ENCODE measurements at places on chromosomes 3 and 15.
A peak's percentile ranks its signal among the peaks of the same experiment; 100 is the strongest.

- DNase-seq, result no peak
These were observed 22.8 kb upstream of the SMAD3 start for GRCh38 chr15:67042551-67043142.

DNA sequence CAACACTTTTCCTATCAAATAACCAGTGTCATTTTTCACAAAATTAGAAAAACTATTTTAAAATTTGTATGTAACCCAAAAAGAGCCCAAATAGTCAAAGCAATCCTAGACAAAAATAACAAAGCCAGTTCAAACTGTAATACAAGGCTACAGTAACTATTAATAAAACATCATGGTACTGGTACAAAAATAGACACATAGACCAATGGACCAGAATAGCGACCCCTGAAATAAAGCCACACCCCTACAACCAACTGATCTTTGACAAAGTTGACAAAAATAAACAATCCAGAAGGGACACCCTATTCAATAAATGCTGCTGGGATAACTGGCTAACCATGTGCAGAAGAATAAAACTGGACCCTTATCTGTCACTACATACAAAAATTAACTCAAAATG, 19.9 kb downstream of the TM4SF18 start:
- no peak for DNase-seq

- DNase-seq, result no peak
These were observed 5.9 kb downstream of the MEX3B start for GRCh38 chr15:82039871-82040270.

DNA sequence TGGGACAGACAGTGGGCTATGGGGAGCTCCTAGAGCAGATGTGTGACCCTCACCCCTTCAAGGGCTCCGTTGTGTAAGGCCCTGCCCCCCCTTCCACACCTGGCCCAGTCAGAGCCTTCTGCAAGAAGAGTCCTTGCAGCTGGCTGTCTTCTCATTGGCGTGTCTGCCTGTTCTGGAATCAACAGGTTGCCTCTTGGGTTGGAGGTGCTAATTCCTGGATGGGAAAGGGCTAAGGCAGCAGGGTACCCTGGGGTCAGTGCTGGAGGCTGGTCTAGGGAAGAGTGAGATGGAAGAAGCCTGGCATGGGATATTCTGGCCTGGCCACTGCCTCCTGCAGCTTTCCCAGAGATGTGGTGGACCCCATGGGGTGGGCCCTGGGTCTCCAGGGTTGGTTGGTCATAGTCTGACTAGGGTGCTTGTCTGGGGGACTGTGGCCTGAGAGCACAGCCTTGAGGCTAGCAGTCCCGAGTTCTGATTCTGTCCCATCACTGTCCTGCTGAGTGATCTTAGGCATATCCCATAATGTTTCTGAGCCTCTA, 5.1 kb downstream of the TEX264 start:
- no peak for DNase-seq

DNA sequence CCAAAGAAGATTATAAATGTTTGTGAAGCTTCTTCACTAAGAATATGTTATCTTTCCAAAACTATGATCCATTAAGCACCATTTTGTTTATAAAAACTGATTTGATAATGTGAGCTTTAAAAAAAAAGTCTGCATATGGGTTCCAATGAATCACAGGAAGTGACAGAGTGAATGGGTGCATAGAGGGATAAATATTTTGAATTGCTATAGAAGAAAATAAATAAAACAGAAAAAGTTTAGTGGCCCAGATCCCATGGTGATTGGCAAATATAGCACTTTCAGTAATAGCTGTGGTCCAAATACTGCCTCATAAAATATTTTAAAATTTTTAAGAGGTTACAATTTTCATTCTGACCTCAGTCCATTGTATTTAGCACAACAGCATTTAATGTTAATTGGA, 19.2 kb downstream of the CPA3 start:
- no peak for DNase-seq

GRCh38 chr3:58581328-58582091, 4.3 kb upstream of the FAM107A start:
- DNase-seq, result peak; percentile 69

DNA sequence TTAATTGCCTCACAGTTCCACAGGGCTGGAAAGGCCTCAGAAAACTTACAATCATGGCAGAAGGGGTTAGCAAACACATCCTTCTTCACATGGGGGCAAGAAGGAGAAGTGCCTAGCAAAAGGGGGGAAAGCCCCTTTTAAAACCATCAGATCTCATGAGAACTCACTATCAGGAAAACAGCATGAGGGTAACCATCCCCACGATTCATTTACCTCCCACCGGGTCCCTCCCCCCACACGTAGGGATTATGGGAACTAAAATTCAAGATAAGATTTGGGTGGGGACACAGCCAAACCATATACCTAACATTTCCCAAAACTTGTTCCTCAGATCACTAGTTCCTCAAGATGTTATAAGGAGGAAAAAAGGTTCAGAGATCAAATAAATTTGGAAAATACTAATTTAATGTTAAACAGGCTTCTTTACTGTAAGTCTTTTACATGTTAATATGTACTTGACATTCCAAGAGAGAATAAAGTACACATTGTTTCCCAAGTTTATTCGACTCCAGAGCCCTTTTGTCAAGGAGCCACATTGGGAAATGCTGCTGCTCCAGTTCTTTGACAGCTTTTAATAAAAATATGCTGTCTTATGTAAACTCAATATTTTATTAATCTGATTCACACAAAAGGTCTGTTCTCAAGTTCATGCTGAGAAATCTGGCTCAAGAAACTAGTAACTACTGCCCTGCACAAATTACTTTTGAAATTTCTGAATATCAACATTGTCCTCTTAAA, 17.8 kb downstream of the HERC1 start:
- DNase-seq, result no peak

GRCh38 chr3:52313774-52314188, 2.3 kb upstream of the DNAH1 start:
- no peak for DNase-seq

DNA sequence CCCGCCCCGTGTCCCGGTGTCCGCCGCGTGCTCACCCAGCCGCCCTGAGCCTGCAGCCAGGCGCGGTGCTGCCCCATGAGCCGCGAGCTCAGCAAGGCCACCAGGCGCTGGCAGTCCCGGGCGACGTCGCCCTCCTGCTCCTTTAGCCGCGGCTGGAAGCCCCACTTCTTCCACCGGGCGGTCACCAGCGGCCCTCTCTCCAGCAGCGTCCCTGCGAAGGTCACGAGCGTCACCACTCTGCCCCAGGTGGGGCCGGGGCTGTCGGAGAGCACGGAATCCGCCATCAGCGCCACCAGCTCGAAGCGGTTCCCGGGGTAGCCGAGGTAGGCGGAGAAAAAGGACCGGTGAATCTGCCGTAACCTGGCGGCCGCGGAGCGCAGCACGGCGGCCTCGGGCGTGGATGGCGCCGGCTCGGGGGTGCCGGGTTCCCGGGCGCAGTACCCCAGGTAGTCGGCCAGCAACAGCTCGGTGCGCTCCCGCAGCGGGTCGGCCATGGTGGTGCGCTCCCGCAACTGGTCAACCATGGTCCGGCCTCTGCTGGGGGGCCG, 298 bp downstream of the BCL2L10 start:
- DNase-seq, result no peak

DNA sequence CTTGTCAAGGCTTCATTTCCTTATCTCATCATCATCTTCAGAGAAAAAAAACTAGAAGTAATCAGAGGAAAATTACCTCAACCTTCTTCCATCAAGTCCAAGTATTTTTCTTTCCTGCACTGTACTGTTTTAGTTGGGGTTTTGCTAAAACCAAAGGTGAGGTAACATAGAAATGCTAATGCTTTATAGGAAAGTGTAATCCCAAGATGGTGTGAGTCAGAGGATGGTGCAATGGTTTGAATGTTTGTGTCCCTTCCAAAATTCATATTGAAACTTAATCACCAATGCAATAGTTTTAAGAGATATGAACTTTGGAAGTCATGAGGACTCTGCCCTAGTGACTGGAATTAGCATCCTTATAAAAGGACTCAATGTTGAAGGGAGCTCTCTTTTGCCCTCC, 79.5 kb downstream of the KBTBD8 start:
- no peak for DNase-seq

DNA sequence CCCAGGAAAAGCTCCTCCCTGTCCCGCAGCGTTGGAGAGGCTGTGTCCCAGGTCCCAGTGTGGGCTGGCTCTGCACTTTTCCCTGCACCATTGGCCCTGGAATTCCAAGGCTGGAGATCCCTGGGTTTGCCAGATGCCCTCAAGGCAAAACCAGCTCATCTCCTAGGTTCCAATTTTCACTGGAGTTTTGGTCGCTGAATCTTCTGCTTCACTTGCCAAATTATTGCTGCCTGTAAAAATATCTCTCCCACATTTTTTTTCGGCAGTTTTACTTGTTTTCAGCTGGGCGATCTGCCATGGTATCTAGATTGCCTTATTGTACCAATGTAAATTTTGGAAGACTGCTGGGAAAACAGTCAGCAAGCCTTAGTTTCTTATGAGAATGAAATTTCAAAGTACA, 150.9 kb upstream of the ATP10A start:
- DNase-seq, result no peak

- DNase-seq, result peak; percentile 31
These were observed 150.7 kb upstream of the TLE3 start for GRCh38 chr15:70248116-70249025.

GRCh38 chr3:31404871-31405270, 127.9 kb upstream of the STT3B start:
- DNase-seq, result no peak

GRCh38 chr15:63701365-63701764, 104.2 kb downstream of the FBXL22 start:
- no peak for DNase-seq

DNA sequence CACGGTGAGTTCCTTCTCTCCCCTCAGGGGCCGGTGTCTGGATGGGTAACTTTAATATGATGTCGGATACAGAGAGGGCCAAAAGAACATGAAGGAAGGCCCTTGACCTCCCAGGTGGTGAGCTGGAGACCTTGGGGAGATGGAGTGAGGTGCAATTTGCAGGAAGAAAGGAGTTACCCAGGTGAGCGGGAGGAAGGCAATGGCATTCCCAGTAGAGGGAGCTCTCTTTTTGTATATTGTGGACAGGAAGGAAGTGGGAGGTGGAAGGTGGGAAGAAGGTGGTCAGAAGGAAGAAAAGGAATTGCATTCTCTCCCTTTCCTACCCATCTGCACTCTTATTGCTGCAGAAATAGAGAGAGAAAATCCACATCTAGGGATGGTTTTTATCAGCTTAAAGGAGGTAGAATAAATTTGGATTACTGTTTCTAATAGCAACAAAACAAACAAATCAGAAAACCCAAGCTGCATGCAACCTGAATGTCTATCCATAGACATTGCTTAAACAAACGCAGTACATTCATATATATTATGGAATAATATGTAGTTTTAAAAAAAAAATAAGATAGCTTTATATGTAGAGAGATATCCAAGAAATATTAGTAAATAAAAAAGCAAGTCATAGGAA, 169.0 kb upstream of the TSC22D2 start:
- peak; percentile 12 for DNase-seq

- DNase-seq, result no peak
These were observed 366.5 kb upstream of the TBL1XR1 start for GRCh38 chr3:177563792-177564191.

DNA sequence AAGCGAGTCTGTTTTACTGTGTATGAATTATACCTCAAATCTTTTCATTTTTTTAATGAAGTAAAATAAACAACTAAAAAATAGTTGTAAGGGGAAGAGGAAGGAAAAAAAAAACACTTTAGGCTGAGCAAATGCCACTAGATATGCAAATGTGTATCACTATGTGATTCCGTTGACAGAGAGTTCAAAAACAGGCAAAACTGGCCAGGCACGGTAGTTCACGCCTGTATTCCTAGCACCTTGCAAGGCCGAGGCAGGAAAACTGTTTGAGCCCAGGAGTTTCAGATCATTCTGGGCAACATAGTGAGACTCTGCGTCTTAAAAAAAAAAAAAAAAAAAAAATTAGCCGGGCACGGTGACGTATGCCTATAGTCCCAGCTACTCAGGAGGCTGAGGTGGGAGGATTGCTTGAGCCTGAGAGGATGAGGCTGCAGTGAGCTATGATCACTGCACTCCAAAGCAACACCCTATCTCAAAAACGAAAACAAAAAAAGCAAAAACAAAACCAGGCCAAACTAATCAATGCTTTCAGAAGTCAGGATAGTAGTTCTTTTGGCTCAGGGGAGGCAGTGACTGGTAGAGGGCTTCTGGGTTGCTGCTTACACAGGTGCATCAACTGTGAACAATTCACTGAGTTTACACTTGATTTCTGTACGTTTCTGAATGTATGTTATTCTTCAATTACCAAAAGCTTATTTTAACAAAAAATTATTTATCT, 7.4 kb downstream of the PRC1 start:
- DNase-seq, result no peak

DNA sequence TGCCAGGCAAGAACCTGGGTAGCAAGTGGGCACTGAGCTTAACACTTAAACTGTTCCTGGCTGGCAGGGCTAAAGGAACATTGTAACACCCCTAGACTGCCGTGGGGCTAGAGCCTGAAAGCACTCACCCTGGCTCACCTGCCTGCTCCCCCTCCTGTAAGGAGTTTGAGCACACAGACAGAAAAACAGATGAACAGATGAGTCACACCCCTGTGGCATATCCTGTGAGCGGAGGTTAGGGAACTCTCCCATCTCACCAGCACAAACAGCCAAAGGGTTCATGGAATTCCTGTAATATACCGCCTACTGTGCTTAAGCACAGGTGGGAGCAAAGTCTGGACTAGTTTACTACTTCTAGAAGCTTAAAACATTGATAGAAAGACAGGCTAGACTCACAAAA, 300.1 kb downstream of the ROBO1 start:
- no peak for DNase-seq

GRCh38 chr3:158313338-158313927, 203.5 kb downstream of the RSRC1 start:
- DNase-seq, result no peak

DNA sequence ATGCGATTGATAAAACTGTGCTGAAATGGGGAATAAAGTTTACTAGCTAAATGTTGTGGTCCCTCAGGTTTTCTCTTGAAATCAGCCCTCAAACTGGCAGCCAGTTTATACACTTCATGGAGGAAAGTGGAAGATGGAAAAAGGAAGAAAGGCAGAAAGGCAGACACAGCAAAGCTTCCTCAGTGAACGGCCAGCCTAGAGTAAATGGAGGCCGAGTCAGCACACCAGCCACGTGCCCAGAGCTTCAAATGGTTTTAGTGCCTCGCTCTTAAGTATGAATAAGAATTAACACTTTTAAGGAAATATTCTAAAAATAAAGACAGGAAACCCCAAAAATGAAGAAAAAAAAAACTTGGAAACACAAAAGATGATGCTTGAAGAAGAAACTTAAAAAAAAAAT, 48.3 kb downstream of the GNB4 start:
- DNase-seq, result no peak

DNA sequence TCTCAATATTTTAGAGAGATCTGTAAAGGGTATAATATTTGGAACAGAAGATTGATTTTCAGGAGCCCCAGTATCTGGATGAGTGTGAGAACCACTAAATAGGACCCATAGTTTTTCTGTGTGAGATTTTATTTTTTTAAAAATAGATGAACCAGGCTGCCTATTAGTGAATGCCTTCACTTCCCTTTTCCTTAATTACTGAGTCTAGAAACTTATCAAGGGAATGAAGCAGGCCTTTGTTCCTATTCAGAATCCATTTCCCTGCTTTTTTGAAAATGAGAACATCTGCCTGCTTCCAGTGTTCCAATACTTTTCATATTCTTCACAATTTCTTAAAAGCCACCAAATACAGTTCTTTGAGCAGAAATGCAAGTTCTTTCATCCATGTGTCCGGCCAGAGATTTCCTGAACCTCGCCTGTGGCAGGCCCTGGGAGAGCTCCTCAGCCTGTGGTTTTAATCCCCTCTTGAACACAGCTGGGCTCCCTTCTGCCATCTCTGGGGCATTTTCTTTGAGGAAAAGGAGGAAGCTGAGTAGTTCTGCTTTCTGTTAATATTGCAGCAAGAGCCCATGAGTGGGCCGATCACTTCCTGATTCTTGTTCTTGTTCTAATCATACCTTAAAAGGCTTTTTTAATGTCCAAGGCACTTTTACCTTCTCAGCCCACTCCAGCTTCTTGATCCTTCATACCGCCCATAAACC, 4.7 kb downstream of the EHD4 start:
- no peak for DNase-seq
